ENCODE measurements at places on chromosomes 3 and 15.
A peak's percentile ranks its signal among the peaks of the same experiment; 100 is the strongest.

DNA sequence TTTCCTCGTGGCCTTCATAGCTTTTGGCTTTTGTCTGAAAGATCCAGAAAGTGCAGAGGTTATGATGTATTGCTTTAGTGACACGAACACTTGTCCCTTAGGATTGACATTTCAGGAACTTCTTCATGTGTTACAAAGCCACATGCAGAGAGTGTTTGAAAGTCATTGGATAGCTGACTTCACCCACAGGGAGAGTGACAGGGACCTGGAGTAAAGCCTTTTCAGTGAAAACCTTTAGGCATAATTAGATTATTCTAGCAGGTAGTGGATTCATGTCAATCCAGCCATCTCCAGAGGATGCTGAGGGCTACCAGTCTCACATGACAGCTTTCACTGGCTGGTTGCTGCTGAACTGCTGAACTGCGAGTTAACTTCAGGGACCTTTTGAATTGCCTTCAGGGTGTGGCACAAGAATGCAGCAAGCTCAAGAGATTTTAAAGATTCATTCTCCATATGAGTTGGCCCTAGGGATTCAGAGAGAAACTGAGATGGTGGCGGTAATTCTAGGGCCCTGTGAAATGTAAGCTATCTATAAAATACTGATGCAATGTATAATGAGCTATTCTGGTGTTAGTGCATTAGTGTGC lies 267.0 kb upstream of the GOLIM4 start:
- H3K4me1 ChIP-seq = no peaks in the 10 kb centered on the region
- no peaks in the 10 kb centered on the region for H3K27me3 ChIP-seq
- no peak overlapping the region for H3K4me3 ChIP-seq
- H3K27ac ChIP-seq = no peak overlapping the region
- H3K36me3 ChIP-seq = no peaks in the 10 kb centered on the region

- DNase-seq = no peak
- H3K4me1 ChIP-seq = no peaks in the 10 kb centered on the region
- no peak overlapping the region for H3K27ac ChIP-seq
- no peaks in the 10 kb centered on the region for H3K36me3 ChIP-seq
- peaks cover 25% of the 10 kb centered on the region for H3K27me3 ChIP-seq
Observed at GRCh38 chr15:75776065-75776423, 63.4 kb upstream of the CSPG4 start.

- peak overlapping the region; percentile 90 for H3K27ac ChIP-seq
- no peak for DNase-seq
- peaks cover 19% of the 10 kb centered on the region for H3K36me3 ChIP-seq
Observed at GRCh38 chr3:46924921-46925584, 47.5 kb downstream of the PTH1R start.

GRCh38 chr15:70826634-70827033 lies 27.3 kb downstream of the LARP6 start:
- no peak overlapping the region for H3K4me3 ChIP-seq
- no peak overlapping the region for H3K27ac ChIP-seq
- H3K36me3 ChIP-seq = no peaks in the 10 kb centered on the region
- no peak for DNase-seq
- H3K27me3 ChIP-seq = peaks cover 40% of the 10 kb centered on the region

GRCh38 chr3:4751502-4752101 lies 227.6 kb upstream of the BHLHE40 start:
- DNase-seq = no peak
- no peak overlapping the region for H3K4me3 ChIP-seq

GRCh38 chr15:63513728-63514127 lies 9.3 kb downstream of the USP3 start:
- no peaks in the 10 kb centered on the region for H3K27me3 ChIP-seq
- no peak overlapping the region for H3K4me3 ChIP-seq
- peaks cover 90% of the 10 kb centered on the region for H3K4me1 ChIP-seq

DNA sequence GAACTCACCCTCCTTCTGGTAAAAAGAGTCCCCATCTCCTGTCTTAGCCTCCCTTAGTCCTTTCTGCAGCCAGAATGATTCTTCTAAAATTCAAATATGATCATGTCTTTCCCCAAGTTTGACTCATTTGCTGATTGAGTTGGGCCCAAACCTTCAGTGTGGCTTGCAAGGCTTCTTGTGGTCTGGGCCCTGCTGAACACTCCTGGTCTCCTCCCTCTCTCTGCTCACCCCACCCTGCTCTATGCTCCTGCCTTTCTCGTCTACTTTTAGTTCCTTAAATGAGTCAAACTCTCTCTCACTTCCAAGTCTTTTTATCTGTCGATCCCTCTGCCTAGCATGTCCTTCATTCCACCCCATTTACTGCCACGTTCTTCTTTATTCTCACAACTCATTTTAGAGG lies 72.6 kb downstream of the CCR1 start:
- H3K27ac ChIP-seq = no peak overlapping the region
- no peak for DNase-seq
- H3K27me3 ChIP-seq = no peaks in the 10 kb centered on the region
- no peak overlapping the region for H3K4me3 ChIP-seq
- no peaks in the 10 kb centered on the region for H3K36me3 ChIP-seq

GRCh38 chr3:162367429-162368260 lies 871.0 kb downstream of the OTOL1 start:
- no peaks in the 10 kb centered on the region for H3K36me3 ChIP-seq
- no peak overlapping the region for H3K27ac ChIP-seq
- H3K4me3 ChIP-seq = no peak overlapping the region
- DNase-seq = no peak
- H3K27me3 ChIP-seq = no peaks in the 10 kb centered on the region
- H3K4me1 ChIP-seq = no peaks in the 10 kb centered on the region

DNA sequence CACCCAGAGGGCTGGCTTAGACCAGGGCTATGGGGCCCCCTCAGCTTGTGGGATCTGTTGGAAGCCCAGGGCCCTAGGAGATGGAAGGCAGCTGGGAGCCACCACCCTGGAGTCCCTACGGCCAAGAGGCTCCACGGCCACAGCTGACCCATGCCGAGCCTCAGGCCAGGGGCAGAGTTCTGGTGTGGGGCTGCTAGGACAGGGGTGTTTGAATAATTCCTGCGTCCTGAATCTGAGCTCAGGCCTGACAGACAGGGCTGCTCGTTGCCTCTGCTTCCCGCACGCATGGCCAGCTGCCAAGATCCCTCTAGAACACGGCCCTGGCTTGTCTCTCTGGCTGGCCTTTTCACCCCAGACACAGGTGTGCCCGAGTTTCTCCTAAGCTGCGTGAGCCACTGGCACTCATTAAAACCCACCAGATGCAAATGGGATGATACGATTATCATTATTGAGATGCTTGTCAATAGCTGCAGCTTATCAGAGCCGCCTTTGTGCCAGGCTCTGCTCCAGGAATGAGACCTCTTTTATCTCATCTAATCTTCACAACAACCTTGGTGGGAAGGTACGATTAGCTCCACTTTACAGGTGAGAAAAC lies 70.2 kb downstream of the EFCAB12 start:
- no peaks in the 10 kb centered on the region for H3K4me1 ChIP-seq
- H3K4me3 ChIP-seq = no peak overlapping the region
- no peak for DNase-seq
- H3K27me3 ChIP-seq = peaks cover 7% of the 10 kb centered on the region
- no peaks in the 10 kb centered on the region for H3K36me3 ChIP-seq

DNA sequence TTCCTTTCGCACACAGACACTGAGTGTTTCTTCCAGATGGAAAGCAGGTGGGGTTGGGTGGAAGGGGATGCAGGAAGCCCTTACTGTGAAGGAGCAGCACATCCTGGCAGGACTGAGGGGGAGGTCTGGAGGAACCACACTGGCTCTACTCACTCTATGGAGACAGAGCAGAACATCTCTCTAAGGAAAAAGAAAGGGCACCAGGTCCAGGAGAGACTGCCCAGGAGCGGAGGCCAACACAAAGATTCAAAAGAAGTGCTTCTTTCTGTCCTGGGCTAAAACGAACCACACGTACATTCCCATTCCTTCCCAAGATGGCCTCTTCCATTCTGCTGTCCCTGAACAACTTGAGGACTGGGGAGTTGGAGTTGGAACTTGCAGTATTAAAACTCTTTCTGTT lies 13.8 kb upstream of the VIPR1 start:
- peak overlapping the region; percentile 54 for H3K27ac ChIP-seq
- no peak for DNase-seq
- no peak overlapping the region for H3K4me3 ChIP-seq
- peaks cover 61% of the 10 kb centered on the region for H3K4me1 ChIP-seq

- H3K4me1 ChIP-seq = peaks cover 44% of the 10 kb centered on the region
- H3K36me3 ChIP-seq = no peaks in the 10 kb centered on the region
- peak overlapping the region; percentile 94 for H3K4me3 ChIP-seq
- no peak overlapping the region for H3K27ac ChIP-seq
Observed at GRCh38 chr3:52237657-52238172, 1.2 kb downstream of the TWF2 start.

- H3K4me3 ChIP-seq = no peak overlapping the region
- no peak for DNase-seq
- no peaks in the 10 kb centered on the region for H3K27me3 ChIP-seq
- no peak overlapping the region for H3K27ac ChIP-seq
- H3K4me1 ChIP-seq = no peaks in the 10 kb centered on the region
Observed at GRCh38 chr3:56126632-56127031, 341.6 kb downstream of the ERC2 start.

- H3K36me3 ChIP-seq = no peaks in the 10 kb centered on the region
- DNase-seq = no peak
- no peak overlapping the region for H3K4me3 ChIP-seq
- no peak overlapping the region for H3K27ac ChIP-seq
Observed at GRCh38 chr15:37921527-37922385, 12.7 kb upstream of the TMCO5A start.

GRCh38 chr15:68749793-68750192 lies 70.9 kb downstream of the ANP32A start:
- H3K27me3 ChIP-seq = peaks cover 1% of the 10 kb centered on the region
- no peak overlapping the region for H3K27ac ChIP-seq
- H3K4me1 ChIP-seq = peaks cover 5% of the 10 kb centered on the region
- H3K4me3 ChIP-seq = no peak overlapping the region
- peaks cover 7% of the 10 kb centered on the region for H3K36me3 ChIP-seq

DNA sequence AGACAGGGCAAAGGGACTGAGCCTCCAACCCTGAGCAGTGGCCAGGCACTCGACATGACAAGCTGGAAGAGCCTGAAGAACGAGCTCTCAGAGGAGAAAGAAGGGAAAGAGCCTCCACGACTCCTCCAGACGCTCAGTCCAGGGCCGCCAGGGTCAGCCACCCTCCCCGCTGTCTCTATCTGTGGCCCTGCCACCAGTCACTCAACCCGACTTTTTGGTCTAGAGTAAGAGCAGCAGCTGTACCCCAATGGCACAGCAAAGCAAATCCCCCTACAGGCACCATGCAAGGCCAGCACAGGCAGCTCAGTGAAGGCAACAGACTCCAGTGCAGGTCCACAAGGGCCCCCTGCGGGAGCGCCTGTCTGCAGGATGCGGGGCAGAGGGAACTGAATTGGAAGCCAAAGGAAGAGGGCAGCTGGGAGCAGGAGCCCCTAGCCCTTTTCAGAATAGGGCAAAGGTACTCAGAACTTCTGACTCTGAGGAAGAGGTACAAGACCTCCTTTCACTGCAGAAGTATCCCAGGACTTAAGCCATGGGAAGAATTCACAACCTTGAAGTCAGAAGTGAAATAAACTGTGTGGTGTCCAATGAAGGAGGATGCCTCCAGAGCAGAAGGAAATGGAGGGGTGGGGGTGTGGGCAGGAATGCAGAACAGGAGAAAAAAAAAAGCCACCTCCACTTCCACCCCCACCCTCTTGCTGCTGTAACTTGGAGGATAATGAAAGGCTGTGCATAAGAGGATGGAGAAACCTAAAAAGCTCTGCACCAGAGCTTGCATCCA lies 8.5 kb upstream of the GRAMD2A start:
- no peaks in the 10 kb centered on the region for H3K27me3 ChIP-seq
- no peaks in the 10 kb centered on the region for H3K4me1 ChIP-seq
- no peak for DNase-seq

- DNase-seq = no peak
- H3K36me3 ChIP-seq = peaks cover 9% of the 10 kb centered on the region
- H3K27ac ChIP-seq = no peak overlapping the region
- peaks cover 13% of the 10 kb centered on the region for H3K4me1 ChIP-seq
Observed at GRCh38 chr3:128379367-128380160, 87.1 kb downstream of the DNAJB8 start.

DNA sequence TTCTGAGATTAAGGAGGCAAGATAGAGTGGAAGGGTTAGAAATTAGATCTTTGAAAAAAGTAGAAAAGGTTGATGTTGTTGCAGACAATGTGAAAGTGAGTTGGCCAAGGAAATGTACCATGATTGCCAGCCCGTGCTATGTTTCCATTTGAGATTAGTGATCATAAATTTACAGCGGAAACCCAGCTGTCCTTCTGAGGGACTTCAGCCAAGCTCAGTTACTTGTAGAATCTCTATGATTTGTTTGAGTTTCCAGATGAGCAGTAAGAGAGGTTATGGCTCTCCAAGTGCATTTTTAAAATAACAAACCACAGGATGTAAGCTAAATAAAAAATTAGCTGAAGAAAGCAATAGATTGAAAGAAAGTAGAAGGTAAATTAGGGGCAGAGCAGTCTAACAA lies 54.2 kb upstream of the RBMS3 start:
- no peaks in the 10 kb centered on the region for H3K36me3 ChIP-seq
- no peaks in the 10 kb centered on the region for H3K27me3 ChIP-seq
- no peaks in the 10 kb centered on the region for H3K4me1 ChIP-seq
- no peak overlapping the region for H3K4me3 ChIP-seq
- H3K27ac ChIP-seq = no peak overlapping the region

- H3K27ac ChIP-seq = no peak overlapping the region
- no peak for DNase-seq
- no peak overlapping the region for H3K4me3 ChIP-seq
- peaks cover 17% of the 10 kb centered on the region for H3K36me3 ChIP-seq
Observed at GRCh38 chr3:124999897-125000435, 55.8 kb downstream of the HEG1 start.

GRCh38 chr3:104768886-104769285 lies 597.8 kb upstream of the ALCAM start:
- H3K27me3 ChIP-seq = no peaks in the 10 kb centered on the region
- no peaks in the 10 kb centered on the region for H3K4me1 ChIP-seq
- H3K36me3 ChIP-seq = no peaks in the 10 kb centered on the region
- no peak overlapping the region for H3K27ac ChIP-seq
- no peak for DNase-seq

DNA sequence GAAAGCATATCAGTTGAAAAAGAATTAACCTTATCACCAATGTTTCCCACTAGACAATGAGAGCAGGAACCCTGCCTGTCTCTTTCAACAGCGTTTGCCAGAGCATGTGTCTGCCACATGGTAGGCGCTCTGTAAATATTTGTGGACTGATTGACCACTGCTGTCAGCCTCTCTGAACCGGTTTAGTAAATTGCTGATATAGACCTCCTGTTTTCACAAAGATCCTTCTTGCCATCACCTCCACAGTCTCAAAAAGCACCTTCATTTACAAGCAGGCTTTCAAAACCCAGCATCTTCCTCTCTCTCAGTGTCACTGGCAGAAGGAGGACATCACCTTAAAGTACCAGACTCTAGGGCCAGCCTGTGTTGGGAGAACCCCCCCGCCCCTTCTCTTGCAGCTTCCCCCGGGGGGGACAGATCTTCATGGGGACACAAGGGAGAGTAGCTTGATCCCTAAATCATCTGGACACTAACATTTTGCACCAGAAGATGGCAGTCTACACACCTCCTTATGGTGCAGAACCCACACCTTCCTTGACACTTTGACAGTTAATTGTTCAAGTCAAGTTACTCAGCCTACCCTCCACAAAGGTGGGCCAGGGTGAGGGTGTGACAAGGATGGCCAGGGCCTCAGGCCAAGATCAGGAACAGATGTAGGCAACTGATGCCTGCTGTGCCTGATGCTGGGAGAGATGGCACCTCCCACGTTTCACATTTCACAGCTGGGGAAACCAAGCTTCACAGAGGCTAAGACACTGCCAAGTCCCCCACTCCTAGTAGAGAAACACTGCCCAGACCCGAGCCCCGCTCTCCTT lies 37.8 kb upstream of the USP3 start:
- H3K27me3 ChIP-seq = no peaks in the 10 kb centered on the region
- H3K4me1 ChIP-seq = peaks cover 16% of the 10 kb centered on the region
- DNase-seq = peak; percentile 71
- no peaks in the 10 kb centered on the region for H3K36me3 ChIP-seq
- no peak overlapping the region for H3K4me3 ChIP-seq

Measured in naive B cell (primary cell).